ENCODE measurements at places on chromosomes 7 and 10. TPM values are rescaled to one million over a fixed set of nuclear protein-coding genes. Genes with fewer than 3 reads are reported as not detected.

The OR2F1 gene
- total RNA-seq = not detected

The CHRM2 gene
- not detected for total RNA-seq

The EN2 gene
- total RNA-seq = 0.17 TPM

The EMX2 gene
- not detected for total RNA-seq

The TUBAL3 gene
- total RNA-seq = 0.17 TPM

The TMEM270 gene
- not detected for total RNA-seq

The GPR146 gene
- 0.17 TPM for total RNA-seq

The FOXI2 gene
- not detected for total RNA-seq

The MRC1 gene
- not detected for total RNA-seq

Measured in mammary epithelial cell (primary cell).